Activated naive CD4-positive, alpha-beta T cell (primary cell): ENCODE measurements at places on chromosomes 1 and 21.

DNA sequence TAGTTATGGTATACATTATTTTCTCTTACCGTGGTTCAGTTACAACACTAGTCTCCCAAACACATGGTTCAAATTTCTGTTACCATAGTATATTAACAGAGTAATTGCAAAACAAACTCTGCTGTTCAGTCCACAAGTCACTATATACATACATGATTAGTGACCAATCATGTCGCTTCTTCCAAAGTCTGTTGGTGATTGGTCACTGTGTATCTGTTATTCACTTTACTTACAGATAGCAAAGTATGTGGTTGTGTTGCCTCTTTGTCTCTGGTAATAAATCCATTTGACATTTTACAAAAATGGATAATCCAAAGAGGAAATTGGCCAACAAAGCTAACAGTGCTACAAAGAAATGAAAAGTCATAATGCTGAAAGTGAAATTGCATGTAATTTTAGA lies 107.2 kb downstream of the RABGAP1L start:
- DNase-seq = no peak

- DNase-seq = no peak
Measured at GRCh38 chr1:115218034-115218405, 120.0 kb downstream of the NGF start.

DNA sequence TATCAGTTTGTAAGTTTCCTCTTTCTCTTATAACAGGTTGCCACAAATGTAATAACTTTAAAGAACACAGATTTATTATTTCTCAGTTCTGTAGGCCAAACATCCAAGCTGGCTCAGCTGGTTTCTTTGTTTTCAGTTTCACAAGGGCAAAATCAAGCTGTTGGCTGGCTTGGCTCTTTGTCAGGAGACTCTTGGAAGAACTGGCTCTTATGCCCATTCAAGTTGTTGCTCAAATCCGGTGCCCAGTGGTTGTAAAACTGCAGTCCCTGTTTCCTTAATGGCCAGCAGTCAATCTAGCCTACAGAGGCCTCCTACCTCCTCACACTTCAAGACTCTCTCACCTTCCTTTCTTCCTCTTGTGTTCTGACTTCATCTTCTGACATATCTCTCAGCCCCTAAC lies 1171.0 kb downstream of the MRPL39 start:
- DNase-seq = no peak

- no peak for DNase-seq
Measured at GRCh38 chr1:117339866-117340700, 27.2 kb upstream of the MAN1A2 start.

DNA sequence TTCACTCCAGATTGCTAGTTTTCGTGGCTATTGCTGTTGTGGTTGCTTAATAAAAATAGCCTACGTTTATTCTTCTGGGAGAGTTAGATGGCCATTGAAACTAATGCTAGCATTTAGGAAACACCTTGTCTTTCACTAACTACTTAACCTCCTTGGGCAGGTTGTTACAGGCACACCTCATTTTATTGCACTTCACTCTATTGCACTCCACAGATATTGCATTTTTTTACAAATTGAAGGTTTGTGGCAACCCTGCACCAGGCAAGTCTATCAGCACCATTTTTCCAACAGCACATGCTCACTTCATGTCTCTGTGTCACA lies 11.3 kb upstream of the MARK1 start:
- DNase-seq = no peak

DNA sequence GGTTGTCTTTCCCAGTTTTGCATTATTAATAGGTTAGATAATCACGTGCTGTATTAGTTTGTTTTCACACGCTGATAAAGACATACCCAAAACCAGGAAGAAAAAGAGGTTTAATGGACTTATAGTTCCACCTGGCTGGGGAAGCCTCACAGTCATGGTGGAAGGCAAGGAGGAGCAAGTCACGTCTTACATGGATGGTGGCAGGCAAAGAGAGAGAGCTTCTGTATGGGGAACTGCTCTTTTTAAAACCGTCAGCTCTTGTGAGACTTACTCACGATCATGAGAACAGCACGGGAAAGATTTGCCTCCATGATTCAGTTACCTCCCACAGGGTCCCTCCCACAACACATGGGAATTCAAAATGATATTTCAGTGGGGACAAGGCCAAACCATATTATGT lies 2.3 kb upstream of the VCAM1 start:
- no peak for DNase-seq

GRCh38 chr1:8790987-8791386 lies 26.5 kb downstream of the RERE start:
- DNase-seq = no peak

DNA sequence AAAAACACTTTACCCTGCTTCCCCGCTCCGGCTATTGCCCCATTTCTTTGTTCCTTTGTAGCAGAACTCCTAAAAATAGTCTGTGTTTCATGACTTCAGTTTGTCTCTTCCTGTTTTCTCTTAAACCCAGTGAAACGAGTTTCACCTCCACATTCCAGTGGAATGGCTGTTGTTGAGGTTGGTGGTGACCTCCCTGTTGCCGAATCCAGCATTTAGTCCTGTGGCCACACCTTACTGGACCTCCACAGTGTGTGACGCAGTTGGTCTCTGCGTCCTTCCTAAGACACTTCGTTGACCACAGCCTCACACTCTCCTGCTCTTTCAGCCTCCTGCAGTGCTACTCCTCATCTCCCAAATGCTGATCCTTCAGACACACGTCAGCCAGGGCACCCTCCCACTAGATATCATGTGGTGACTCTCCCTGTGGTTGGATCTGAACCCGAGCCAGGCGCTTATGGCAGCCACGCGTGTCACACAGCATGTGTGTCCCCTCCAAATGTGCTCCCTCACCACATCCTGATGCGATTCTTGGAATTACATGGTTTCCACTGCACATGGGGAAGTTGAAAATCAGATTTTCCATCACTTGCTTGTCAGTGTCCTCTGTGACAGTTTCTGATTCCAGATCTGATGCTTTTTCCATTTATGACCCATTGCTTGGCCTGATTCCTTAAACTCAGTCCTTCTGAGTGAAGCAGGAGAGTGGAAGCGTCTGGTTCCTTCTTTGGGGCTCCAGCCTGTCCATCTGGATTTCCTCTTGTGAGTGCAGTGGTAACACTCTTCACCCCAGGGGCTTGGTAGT lies 99.1 kb upstream of the ARTN start:
- no peak for DNase-seq

DNA sequence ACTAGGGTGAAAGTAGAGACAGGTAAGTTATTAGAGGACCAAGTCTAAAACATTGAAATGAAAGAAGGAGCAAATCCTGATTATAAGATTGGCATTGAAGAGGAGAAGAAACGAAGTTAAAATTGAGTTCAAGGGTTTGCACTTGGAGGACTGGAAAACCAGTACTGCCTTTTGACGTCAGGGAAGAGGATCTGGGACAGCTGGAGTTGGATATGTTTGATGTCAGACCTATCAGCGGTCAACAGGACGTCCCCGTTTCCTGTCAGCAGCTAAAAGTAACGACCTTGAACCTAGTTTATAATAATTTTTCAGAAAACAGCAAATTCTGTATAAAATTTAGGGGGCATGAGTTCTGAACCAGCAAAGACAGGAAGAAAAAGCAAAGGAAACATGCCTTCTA lies 1.2 kb upstream of the NID1 start:
- DNase-seq = no peak

DNA sequence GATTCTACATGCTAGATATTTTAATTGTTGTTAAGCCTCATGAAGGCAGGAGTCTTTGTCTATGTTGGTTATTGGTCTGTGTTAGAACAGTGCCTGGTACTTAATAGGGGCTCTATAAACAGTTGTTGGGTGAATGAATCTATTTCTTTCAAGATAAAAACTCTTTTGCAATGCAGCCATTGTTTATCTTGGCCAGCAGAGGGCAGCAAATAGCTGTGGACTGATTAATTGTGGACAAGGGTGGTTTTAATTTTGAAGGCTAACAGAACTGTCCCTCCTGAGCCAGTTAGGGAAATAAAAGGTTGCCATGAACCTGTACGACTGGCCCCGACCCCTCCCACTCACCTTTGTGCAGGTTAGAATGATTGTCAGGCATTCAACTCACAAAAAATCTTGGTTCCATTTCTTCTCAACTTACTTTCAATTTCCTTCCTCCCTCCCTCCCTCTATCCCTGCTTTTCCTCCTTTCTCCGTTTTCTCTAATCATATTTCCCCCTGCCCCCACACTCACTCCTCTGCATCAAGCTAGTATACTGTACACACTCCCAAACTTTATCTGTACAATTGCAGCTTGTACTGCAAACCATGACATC lies 66.3 kb upstream of the DIRAS3 start:
- DNase-seq = no peak

GRCh38 chr1:39272798-39273469 lies 68.4 kb downstream of the MACF1 start:
- no peak for DNase-seq

DNA sequence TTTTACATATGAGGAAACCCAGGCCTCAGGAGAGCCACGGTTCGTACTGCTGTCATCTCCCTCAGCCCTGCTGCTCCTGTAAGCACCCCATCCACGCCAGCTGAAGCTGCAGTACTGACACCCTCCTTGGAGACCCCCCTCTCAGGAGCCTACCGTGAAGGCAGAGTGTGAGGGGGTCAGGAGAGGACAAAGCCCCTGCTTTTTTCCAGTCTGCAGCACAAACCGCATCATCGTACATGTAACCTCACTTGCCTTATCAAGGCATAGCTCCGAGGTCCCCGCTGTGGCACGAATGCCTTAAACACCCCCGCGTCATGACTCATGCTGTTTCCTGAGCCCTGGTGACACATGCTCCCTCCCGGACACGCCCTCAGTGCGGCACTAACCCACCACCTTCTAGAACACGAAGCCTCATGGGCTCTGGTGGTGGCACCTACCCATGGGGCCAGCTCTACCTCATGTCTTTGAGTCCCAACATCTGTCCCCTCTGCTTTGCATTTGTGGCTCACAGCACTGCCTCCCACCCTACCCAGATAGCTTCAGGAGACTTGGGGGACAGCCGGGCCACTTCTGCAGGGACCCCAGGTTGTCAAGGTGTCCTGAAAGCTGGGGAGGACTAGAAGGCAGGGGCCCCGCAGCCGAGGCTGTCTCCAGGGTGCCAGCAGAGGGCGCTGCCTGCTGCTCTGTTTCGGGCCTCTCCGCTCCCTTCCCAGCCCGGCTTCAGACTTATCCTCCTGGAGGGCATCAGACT lies 4.9 kb downstream of the SH3BGRL3 start:
- peak; percentile 84 for DNase-seq

- DNase-seq = no peak
Measured at GRCh38 chr1:115753361-115753760, 15.2 kb downstream of the CASQ2 start.

- no peak for DNase-seq
Measured at GRCh38 chr1:42130061-42130660, 23.0 kb upstream of the GUCA2B start.

DNA sequence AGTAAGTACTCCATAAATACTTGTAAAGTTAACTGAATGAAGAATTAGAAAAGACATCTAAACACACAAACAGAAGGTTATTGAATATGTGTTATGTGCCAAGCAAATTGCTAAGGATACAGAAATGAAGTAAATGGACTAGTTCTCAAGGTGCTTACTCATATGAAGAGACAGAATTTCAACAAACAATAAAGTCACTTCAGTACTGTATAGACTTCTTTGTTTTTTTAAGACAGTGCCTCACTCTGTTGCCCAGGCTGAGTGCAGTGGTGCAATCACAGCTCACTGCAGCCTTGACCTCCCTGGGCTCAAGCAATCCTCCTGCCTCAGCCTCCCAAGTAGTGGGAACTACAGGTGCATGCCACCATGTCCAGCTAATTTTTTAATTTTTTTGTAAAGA lies 57.3 kb downstream of the SERBP1 start:
- no peak for DNase-seq

- DNase-seq = no peak
Measured at GRCh38 chr1:99749504-99750347, 16.7 kb downstream of the FRRS1 start.

DNA sequence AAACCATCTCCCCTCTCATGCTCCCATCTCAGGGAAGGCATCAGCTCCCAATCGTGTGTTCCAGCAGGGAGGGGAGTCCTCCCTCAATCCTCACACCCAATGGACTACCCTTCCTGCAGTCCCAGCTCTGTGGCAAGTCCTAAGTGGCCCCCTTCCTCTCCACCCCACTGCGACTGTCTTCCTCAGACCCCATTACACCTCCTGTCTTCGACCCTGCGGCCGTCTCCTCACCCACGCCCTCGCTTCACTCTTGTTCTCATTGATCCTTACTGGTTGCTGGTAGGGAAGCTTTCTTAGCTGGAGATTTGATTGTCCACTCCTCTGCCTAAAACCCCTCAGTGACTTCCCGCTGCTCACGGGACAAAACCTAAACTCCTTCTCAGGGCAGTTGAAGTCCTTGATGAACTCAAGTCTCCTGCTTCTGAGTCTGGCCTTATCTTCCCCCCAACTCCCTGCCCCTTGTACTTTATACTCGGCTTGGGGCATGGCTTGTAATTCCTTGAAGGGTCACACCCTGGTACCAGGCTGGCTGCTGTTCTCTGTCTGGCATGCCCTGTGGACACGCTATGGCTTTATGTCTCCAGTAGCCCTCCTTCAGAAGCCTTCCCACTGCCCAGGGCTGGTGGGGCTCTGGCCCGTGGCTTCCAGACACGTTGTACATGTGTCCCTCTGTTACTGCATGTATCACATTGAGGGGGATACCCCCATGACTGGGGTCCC lies 2.3 kb upstream of the EPS8L3 start:
- DNase-seq = no peak

DNA sequence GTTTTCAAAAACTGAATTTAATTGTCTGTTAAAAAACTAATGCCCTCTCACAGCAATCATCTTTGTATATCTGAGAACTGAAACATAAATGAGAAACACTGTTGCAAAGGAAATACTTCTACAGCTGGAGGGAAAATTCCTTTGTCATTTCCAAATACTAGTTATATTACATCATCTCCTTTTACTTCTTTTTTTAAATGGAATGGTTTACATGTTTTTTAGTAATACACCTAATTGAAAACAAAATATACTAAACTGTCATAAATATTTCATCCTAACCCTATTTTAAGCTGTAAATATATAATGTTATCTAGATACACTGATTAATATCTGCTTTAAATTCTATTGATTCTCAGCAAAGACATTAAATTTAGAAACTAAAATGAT lies 19.1 kb downstream of the CDC42BPA start:
- no peak for DNase-seq

DNA sequence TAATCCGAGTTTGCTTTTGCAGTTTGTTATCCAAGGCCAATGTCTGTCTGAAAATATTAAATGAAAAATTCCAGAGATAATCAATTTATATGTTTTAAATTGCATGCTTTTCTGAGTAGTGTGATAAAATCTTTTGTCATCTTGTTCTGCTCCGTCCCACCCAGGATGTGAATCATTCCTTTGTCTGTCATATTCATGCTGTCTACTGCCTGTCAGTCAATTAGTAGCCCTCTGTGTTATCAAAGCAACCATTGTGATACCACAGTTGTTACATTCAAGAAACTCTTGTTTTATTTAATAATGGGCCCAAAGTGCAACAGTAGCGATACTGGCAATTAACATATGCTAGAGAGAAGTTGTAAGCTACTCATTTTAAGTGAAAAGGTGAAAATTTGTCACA lies 819.3 kb downstream of the BRINP3 start:
- no peak for DNase-seq

DNA sequence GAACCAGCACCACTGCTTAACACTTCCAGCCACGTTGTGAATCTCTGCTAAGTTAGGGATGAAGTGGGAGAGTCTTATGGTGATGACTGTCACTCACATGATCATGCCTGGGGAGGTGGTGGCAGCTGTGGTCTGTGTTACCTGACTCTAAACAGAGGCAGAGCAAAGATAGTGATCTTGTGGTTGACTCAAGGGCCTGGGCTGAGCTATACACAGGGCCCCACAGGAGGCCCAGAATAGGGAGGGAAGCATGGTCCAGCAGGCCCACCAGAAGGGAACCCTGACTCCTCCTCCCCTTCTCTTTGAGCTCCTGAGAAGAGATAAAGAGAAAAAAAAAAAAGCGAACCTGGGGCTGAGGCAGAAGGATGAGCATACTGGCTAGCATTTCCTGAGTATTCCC lies 55.0 kb downstream of the PLXNA2 start:
- DNase-seq = no peak
